ENCODE measurements at places on chromosomes 6 and 20.

DNA sequence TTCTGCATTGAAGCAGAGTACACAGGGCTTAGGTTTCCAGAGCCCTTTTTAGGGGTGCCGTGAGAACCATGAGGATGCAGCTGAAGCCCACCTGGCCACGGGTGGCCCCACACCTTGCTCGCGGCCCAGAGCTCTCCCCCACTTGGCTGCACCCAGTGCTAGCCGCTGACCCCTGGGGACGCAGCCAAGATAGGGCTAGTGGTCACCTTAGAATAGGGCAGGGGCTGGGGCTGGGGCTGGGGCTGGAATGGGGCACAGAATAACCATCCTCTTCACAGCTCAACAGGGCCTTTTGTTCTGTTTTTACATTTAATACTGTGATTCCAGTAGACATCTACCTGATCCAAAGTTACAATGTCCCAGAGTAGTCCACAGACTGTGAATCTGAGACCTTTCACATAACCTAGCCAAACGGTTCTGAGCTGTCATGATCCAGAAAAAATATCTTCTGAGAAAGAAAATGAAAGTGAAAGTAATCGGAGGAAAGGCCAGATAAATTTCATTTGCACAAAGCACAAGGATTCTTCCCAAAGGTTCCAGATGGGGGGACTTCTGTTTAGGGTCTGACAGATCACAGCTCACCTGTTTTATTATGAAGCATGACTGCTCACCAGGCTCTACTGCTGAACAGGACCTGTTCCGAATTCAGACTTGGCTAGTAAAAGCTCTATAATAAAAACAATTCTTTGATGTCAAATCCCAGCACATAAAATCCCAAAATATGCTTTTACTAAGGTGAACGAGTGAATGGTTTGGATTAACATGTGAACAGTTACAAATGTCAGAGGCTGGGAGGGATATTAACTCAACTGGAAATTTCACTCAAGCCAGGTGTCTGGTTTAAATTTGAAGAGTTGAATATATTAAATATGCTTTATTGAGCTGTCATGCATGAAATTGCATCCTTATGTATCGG, 401.9 kb downstream of the THBS2 start:
- DNase-seq, result peak; percentile 8

- DNase-seq, result no peak
Observed at GRCh38 chr6:105872249-105872648, 213.9 kb upstream of the PRDM1 start.

GRCh38 chr20:35135867-35136586, 11.1 kb downstream of the EDEM2 start:
- peak; percentile 70 for DNase-seq

- no peak for DNase-seq
Observed at GRCh38 chr6:36204068-36204753, 7.7 kb downstream of the BRPF3 start.

DNA sequence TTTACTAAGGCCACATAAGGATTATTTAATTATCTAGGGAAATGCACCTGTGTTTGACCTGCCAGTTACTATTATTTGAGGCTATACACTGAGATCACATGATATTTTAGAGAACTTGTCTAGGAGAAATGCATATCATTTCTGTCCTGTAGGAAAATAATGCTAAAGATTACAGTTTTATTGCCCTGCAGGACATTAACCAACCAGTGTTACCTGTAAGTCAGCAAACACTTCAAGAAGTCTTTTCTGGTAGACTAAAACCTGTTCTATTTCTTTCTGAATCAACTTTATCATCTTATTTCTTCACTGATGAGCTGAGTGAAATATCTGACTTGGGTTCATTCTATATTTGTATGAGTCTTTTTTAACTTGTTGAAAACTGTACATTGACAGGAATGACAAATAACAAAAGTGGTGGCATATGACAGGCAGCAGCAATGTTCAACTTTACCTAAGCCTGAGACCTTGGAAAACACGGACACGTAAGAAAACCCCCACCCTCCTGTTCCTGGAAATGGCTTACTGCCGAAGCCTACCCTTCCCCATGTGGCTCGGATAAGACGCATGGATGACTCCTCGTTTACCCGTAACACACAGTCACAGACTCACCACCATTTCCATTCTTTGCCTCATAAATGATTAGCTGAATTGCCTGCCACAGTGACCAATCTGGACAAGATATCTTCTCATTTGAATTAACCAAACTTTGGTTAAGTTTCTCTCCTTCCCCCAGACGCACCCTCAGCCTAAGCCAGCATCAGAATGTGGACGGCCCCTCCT, 118.0 kb upstream of the CD93 start:
- no peak for DNase-seq

GRCh38 chr6:13848522-13849150, 34.3 kb upstream of the MCUR1 start:
- no peak for DNase-seq

DNA sequence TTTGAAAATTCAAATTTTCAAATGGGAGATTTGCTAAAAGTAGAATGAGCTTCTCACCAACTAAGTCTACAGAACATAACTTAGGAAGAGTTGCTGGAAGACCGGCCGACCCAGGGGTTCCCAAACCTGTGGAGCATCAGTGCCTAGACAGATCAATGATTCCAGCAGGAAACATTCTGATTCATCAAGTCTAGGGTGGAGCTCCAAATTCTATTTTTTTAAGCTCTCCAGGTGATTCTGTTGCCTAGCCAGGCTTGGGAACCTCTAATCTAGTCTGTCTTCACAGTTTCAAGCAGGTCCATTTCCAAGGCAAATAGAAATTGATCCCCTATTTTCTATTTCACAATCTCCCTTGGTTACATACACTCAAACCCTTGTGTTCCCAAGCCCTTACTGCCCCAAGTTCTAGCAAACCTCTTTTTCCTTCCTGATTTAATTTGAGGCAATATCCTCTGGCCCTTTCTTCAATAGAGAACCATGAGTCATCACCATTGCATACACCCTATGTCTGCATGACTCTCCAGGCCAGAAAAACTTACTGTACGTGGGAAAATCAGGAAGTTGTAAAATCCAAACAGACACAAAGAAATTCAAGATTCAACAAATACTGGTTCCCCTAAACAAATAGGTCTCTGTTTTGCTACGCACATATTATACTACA, 8.9 kb downstream of the ATXN1 start:
- peak; percentile 92 for DNase-seq

All from AG10803 (cell line).